ENCODE measurements at places on chromosomes 4 and X.

DNA sequence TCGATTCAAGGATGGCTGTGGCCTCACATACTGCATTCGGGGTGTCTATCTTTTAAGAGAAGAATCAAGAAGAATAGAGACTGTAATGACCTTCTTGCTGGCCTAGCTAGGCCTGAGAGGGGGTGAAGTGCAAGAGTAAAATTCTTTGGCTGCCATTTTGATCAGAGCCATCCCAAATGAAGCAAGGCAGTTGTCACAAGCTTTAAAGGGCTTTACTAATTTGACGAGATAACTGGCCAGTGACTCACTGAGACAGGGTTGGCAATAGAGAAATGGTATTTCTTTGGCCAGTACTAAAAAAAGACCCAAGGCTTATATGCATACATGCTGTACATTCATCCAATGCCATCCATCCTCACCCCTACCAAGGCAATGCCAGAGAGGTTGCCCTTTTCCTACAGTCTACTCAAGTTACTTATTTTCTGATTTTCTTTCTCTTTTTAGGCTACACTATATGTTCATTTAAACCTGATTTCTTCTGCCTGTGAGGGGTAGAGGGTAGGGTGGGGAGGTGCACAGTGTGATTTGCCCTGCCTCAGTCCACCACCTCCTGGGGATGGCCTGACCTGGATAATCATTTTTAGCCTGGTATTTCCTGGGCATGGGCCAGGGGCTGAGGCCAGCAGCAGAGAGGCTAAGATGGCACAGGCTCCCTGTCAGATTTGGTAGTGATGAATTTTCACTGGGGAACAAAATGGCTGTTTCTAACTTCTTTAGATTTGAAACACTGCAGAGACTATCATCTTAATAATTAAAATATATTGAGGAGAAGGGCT lies 32.2 kb downstream of the ATG4A start:
- DNase-seq, result no peak

GRCh38 chr4:140019619-140020347 lies 134.2 kb downstream of the MAML3 start:
- no peak for DNase-seq

- DNase-seq, result peak; percentile 37
Measured at GRCh38 chr4:112234952-112235609, 3.5 kb downstream of the AP1AR start.

- DNase-seq, result no peak
Measured at GRCh38 chr4:176444741-176445140, 125.0 kb downstream of the SPCS3 start.

- DNase-seq, result no peak
Measured at GRCh38 chr4:179268791-179269190, 1826.6 kb upstream of the AGA start.

DNA sequence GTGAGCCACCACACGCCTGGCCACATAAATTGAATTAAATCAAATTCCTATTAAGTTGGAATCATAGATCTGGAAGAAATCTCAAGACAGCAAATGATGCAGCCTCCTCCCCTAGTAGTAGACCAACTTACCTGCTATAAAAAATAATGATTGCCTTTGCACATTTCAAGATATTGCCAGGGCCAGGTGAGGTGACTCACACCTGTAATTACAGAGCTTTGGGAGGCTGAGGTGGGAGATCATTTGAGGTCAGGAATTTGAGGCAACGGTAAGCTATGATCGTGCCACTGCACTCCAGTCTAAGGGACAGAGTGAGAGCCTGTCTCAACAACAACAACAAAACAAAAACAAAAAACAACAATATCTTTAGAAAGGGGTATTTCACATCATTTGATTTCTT lies 17.0 kb upstream of the WWC2 start:
- DNase-seq, result no peak

- DNase-seq, result no peak
Measured at GRCh38 chr4:75924309-75924827, 16.4 kb downstream of the NAAA start.

DNA sequence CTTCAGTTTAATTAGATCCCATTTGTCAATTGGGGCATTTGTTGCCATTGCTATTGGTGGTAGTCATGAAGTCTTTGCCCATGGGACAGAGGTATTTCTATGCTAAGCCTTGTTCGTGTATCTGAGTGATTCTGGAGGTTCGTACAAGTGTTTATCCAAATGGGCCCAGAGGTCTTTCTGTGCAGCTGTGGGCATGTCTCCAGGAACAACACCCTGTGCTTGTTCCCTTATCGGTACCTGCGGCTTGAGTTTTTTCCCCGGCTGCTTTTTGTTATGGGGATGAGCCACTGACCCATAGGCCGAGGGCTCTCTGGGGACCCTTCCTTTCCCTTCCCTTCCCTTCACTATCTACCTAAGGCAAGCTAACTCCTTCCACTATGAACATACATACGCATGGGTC lies 81.4 kb upstream of the WDR1 start:
- no peak for DNase-seq

DNA sequence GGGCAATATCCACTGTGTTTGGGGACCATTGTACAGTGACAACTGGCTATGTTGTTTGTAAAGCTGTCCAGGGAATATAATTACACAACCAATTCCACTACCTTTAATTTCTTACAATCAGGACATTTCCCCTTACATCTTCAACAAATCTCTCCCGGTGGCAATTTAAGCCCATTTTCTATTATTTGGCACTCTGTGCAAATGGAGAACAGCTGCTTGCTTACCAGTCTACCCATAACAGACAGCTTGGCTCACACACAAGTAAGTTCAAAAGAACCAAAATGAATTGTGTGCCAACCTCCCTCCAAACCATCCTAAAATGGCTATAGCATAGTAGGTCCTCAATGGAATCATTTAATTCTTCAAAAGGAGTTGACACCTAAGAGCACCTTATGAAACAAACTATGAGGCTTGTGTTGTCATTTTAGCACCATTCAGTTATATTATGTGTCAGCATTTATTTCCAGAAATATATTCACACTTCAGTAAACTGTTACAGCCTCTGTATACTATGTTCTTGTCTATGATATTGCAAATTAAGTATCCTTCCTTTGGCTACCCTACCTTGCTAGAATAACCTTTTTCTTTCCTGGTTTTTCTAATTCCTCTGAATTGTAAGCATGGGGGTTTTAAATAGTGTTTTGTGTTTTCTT lies 18.4 kb downstream of the GABRA4 start:
- DNase-seq, result no peak

- DNase-seq, result no peak
Measured at GRCh38 chr4:109040441-109040840, 262.0 kb downstream of the COL25A1 start.

- DNase-seq, result no peak
Measured at GRCh38 chr4:14984448-14984847, 17.8 kb upstream of the CPEB2 start.

GRCh38 chr4:10046471-10046870 lies 25.2 kb upstream of the SLC2A9 start:
- DNase-seq, result no peak

GRCh38 chr4:186617921-186618320 lies 62.6 kb upstream of the MTNR1A start:
- no peak for DNase-seq

- no peak for DNase-seq
Measured at GRCh38 chr4:122602277-122603142, 18.4 kb downstream of the IL21 start.

DNA sequence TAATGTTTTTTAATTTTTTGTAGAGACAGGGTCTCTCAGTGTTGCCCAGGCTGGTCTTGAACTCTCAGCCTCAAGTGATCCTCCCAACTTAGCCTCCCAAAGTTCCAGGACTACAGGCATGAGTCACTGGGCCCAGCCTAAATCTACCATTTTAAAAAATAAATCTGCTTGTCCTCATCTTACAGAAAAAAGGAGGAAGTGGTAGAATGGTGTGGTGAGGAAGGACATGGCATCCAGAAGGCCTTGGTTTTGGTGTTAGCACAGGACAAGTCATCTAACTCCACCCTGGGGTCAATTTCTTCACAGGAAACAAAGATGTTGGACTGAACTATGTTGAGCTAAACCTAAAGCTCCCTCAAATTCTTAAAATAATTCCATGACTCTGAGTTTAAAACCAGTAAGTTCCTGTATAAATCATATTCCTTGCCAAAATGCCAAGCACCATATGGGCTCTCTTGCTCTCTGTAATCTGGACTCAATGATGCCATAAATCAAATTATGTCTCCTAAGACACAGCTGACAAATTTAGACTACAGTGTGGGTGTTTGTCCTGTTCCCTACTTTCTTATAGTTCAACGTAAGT lies 253.9 kb upstream of the NOCT start:
- no peak for DNase-seq

DNA sequence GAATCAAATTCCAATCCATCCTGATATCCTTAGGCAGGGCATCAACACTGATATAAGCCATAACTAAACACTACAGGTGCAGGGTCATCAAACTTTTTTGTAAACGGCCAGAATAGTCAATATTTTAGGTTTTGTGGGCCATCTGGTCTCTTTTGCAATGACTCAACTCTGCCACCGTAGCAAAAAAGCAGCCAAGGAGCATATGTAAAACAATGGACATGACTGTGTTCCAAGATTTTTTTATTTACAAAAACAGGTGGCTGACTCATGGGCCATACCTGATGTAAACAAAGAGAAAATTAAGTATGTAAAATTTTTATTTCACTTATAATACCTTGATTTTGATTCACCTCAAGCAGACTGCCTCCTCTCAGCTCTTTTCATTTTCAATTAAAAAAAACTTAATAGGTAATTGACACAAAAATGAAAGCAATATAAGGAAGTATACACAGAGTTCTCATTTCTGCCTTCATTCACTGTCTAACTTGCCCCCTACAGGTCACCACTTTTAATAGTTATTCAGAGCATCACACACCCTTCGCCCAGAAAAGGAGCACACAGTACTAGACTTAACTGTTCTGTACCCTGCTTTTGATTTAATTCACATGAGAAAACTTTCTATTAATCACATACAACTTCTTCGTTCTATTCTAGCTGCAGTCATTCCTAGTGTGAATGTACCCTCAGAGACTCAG lies 35.3 kb upstream of the GPM6B start:
- no peak for DNase-seq

DNA sequence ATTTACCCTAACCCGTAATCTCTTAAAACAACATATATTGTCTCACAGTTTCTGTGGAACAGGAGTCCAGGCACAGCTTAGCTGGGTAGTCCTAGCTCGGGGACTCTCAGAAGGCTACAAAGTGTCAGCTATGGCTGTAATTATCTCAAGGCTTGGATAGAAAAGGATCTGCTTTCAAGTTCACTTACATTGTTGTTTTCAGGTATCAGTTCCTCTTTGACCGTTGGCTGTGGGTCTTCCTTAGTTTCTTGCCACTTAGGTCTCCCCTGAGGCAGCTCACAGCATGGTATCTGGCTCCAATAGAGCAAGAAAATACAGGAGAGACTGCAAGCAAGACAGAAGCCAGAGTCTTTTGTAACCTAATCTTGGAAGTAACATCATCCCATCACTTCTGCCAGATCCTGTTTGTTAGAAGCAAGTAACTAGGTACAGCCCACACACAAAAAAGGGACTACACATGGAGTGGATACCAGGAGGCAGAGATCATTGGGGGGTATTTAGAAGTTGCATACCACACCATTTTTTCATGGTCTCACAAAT lies 137.0 kb downstream of the MAGEB5 start:
- DNase-seq, result no peak

DNA sequence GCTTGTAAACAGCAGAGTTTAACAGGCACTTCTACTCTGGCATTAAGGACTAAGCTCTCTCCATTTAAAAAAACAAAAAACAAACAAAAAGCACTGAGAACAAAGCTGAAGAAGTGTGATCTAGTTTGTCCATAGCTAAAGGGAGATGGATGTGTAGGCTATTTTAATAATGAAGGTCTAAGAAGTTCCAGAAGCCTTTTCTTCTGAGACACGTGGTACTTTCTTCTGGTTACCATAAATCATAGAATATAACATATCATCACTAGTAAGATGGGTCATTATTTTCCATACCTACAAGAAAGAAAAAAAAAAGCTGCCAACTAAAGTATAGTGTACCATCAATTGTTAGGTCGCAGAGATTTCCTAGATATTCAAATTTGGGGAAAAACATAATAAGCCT lies 722 bp upstream of the NBDY start:
- no peak for DNase-seq

DNA sequence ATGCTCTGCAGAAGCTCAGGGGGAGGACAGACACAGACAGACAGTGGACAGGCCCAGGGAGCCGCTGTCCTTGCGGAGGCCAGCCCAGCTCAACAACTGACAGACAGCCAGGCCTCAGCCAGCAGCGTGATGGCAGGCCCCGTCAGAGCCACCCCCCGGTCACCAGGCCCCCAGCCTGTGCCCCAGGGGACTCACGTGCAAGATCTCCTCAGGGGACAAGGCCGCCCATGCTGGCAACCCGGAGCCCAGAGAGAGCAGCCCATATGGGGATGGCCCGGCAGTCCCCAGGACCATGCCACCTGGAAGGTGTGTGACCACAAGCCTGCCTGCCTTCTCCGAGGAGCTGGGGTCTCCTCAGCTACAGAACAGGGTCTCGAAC lies 28.0 kb upstream of the MXD4 start:
- DNase-seq, result no peak

DNA sequence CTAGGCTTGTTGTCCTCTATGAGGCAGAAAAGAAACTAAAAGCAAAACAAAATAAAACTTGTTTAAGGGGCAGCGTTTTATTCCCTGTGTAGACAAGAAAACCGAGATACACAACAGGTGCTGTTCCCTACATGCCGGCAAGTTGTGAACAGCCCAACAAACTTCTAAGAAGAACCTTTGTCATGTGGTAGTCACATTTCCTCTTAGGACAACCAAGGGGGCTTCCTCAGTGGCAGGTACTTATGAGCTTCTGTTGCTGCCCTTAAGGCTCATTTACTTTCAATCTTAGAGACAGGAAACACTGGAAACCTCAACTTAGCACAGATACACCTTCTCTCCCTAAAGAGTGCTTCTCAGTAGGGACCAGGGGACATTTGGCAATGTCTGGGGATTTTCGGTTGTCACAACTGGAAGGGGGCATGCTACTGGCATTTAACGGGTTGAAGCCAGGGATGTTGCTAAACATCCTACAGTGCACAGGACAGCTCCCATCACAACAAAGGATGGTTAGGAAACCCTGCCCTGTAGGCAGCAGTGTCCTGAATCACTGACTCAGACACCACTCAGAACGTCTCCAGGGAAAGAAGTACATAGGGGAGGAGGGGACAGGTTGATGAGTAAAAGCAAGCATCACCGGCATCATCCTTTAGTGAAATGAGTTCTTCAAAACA lies 111.0 kb downstream of the ASB9 start:
- peak; percentile 22 for DNase-seq

GRCh38 chrX:74931214-74931613 lies 6.0 kb upstream of the NEXMIF start:
- DNase-seq, result no peak

Measured in stimulated activated naive CD4-positive, alpha-beta T cell treated with Interleukin-2 at 50 U/mL for 16 hours (primary cell).